ENCODE measurements at places on chromosomes 7 and 10.

- DNase-seq: no peak
Observed at GRCh38 chr10:69439813-69440506, 11.3 kb upstream of the TSPAN15 start.

- no peak for DNase-seq
Observed at GRCh38 chr10:122756656-122757055, 57.0 kb upstream of the C10orf120 start.

DNA sequence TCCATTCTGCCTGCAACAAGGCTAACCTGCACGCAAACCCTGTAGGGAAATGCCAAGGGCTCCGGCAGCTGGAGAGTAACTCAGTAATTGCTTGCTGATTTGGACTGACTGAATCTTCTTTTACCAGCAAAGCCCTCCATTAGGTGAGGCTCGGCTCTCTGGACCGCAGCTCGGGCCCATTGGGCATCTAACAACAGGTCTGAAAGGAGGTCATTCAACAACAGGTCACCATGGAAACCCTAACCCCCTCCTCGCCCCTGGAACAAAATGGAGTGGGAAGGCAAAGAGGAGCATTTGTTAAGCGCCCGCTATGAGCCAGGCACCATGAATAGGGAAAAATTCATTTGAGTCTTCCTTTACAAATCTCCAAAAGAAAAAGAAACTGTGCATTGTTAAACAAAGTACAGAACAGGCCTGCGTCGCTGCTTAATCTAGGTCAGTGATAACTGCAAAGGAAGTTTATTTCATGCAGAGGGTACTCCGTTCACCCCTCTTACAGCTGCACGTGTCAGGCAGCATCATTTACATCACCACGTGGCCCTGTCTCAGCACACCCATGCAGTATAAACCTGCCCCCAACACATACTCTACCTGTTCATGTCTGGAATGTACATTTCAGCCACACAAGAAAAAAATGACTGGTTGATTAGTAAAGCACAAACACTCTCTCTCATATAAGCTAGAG is 248.8 kb upstream of the NEBL start:
- DNase-seq: no peak

DNA sequence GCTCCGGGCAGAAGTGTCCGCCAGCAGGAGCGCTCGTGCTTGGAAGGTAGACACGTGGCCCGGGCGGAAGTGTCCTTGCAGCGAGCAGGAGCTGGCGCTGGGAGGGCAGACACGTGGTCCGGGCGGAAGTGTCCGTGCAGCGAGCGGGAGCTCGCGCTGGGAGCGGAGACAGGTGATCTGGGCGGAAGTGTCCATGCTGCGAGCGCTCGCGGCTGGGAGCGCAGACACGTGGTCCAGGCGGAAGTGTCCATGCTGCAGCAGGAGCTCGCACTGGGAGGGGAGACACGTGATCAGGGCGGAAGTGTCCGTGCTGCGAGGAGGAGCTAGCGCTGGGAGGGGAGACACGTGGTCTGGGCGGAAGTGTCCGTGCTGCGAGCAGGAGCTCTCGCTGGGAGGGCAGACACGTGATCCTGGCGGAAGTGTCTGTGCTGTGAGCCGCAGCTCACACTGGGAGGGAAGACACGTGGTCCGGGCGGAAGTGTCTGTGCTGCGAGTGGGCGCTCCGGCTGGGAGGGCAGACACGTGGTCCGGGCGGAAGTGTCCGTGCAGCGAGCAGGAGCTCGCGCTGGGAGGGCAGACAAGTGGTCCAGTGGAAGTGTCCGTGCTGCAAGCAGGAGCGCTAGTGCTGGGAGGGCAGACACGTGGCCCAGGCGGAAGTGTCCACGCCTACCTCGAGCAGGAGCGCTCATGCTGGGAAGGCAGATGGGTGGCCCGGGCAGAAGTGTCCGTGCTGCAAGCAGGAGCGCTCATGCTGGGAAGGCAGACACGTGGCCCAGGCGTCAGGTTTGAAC is 41.1 kb upstream of the PRKAR1B start:
- DNase-seq: no peak

- DNase-seq: no peak
Observed at GRCh38 chr7:156496363-156496769, 144.2 kb upstream of the RNF32 start.

- DNase-seq: no peak
Observed at GRCh38 chr7:129247087-129247486, 22.3 kb downstream of the AHCYL2 start.

DNA sequence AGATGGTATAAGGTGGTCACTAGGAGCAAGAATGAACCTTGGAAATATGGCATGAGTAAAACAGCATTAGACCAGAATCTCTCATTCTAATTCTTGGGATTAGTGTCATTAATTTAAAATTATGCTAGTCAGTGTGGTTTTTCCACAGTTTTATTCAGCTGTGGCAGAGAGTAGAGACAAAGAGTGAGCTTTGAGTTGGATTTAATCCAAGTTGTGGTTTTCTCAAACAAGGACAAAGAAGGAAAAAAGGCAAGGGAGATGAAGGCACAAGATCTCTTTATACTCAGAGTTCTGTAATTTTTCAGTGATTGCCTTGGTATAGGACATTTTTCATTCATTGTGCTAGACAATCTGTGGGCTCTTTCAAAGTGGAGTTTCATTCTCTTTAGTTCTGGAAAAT is 28.2 kb upstream of the AKAP9 start:
- DNase-seq: no peak

GRCh38 chr7:21253740-21254687 is 173.9 kb upstream of the SP4 start:
- peak; percentile 69 for DNase-seq

GRCh38 chr7:18053177-18053928 is 25.7 kb upstream of the PRPS1L1 start:
- no peak for DNase-seq

- DNase-seq: no peak
Observed at GRCh38 chr10:85513436-85513835, 853.2 kb downstream of the GRID1 start.

DNA sequence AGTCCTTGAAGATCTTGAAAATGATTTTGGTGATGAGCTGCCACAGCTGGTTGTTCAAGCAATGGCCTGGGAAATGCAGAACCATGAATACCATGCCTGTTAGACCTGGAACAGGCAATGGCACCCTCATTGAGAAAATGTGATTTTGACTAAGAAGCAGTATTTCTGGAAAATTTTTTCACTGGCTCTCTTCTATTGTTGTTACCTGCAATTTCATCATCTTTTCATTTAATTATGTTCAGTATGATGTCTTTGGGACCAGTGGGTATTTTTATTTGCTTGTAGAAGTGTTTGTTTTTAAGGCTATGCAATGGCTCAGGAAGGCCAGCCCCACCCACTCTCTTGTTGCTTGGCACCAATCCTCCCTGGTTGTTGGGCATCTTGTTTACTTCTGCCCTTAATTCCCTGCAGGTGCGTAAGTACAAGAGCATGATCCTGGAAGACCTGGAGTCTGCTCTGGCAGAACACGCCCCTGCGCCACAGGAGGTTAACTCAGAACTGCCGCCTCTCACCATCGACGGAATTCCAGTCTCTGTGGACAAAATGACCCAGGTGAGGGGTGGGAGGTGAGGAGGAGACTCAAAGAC is 78.6 kb downstream of the NRF1 start:
- no peak for DNase-seq

DNA sequence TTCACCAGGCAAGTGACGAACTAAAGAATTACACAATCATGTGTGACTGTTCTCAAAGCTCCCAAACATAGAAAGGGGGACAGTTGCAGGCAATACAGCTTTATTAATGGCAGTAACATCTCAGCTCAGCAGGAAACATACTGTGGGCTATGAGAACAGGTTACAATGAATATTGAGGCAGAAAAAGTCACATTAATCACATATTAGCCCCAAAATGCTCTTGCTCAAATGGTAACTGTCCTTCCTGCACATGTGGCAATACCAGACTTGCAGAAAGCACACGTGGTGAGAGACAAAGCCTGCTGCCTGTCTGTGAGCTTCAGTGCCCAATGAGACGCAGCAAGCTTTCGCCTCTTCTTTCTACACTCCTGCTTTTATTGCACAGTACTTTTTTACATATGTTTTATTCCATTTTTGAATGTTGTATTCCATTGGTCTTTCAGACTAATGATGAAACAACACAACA is 104.9 kb upstream of the ACBD5 start:
- no peak for DNase-seq

- no peak for DNase-seq
Observed at GRCh38 chr7:30688718-30689221, 6.5 kb upstream of the CRHR2 start.

DNA sequence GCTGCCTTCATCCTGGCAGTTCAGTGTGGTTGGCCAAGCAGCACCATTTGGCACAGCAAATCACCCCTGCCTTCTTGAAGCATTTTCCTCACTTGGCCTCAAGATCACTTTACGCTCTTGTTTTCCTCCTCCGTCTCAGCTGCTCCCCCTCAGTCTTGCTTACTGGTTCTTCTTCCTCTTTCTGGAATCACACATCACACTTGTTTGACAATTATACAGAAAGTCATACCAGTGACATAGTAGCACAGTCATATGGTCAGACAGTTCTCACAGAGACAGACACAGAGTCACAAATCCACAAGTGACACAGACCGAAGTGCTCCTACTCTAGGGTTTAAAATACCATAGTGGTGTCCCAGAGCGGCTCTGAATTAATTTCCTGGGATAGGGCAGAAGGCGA is 43.8 kb upstream of the ARL4A start:
- DNase-seq: no peak

- no peak for DNase-seq
Observed at GRCh38 chr10:13993673-13994089, 337.0 kb downstream of the FRMD4A start.

- DNase-seq: no peak
Observed at GRCh38 chr7:93720106-93720505, 145.6 kb upstream of the CALCR start.

GRCh38 chr7:157670490-157671357 is 333.9 kb downstream of the DNAJB6 start:
- no peak for DNase-seq

- no peak for DNase-seq
Observed at GRCh38 chr10:105148456-105148855, 507.4 kb downstream of the SORCS3 start.

DNA sequence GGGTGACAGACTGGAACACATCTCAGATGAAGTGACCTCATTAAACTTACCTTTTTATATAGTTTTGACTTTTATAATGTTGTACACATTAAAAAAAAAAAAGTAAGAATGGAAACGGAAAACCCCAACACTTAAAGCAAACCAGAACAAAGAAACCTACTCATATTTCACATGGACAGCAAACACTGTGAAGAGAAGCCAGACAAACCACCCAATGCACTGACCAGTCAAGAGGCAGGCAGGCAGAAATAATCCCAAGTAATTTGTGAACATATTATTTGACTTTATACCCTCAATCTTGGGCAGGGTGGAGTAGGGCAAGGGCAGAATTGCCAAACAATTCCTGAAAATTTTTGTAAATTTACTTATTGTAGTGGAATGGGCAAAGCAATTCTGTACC is 39.8 kb downstream of the WAPL start:
- no peak for DNase-seq

DNA sequence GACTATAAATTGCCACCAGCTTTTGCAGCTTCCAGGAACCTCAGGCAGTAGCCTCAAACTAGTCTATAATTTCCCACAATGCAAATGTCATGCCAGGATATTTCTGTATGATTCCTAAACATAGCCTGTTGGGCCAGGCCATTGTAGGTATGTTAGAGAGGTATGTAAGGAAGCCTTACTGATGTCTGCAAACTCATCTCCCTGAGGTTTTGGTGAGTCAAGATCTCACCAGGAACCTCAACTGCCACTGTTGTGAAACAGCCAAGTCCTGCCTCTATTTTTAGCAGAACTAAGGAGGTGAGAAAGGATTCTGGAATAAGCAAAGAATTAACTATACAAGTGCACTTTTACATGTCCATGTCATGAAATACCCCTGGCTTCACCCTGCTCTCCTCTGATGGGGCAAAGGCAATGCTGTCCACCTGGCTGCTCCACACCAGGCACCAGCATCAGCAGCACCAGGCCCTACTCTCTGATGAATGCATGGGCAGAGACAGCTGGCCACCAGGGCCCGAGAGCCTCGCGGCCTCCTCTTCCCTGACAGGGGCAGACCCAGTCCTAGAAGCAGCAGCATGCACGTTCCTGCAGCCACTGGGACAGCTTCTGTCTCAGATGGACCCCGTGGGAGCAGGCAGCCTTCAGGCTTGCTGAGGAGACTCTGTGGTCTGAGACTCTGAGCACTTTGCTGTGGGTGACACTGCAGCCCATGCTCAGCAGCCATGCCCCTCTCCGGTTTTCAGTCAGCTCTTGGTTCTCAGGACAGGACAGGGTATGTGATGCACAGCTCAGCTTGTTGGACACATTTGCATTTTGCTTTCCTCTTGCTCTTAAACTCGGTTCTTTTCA is 147.3 kb downstream of the ZMYND11 start:
- DNase-seq: no peak

DNA sequence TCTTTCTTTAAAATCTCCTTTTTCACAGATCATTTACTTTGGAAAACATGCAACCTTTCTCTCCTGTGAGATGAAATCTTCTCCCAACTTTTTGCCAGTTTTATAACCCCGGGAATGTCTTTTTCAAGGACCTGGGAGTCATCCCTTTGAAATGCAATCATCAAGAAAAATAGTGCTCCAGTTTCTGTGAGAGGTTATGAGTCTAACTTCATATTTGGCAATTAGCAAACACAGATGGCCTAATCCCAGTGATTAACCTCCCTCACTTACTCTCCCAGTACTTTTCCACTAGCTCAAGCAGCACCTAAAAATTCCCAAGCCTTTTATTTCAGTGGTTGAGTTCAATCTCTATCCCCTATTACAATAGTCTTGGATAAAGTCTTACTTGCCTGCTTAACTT is 185.8 kb upstream of the TMEM106B start:
- DNase-seq: no peak

- no peak for DNase-seq
Observed at GRCh38 chr10:102863660-102864059, 5.6 kb upstream of the AS3MT start.

- DNase-seq: no peak
Observed at GRCh38 chr10:98266647-98267046, 1.3 kb downstream of the LOXL4 start.

GRCh38 chr10:123622381-123622780 is 43.8 kb upstream of the GPR26 start:
- DNase-seq: no peak

GRCh38 chr10:33211106-33211878 is 123.2 kb downstream of the NRP1 start:
- no peak for DNase-seq

GRCh38 chr10:118496525-118496924 is 98.9 kb downstream of the PRLHR start:
- DNase-seq: no peak

DNA sequence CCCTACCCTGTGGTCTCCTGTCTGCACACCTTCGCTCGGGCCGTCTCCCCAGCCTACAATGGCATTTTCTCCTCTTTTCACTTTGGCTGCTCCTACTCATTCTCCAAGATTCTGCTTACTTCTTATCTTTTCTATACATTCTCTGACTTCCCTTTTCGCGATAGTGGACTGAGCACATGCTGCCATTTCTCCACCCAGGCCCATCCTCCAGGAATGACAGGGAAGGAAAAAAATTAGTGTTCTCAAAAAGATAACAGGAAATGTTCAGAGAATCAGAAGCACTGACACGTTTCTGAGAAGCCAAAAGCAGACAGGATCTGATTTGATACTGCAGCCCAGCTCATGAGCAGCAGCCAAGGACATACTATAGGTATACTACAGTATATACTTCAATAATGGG is 6.4 kb upstream of the ANXA11 start:
- no peak for DNase-seq
